GM12891 (cell line): ENCODE measurements at places on chromosomes 1 and 21.

DNA sequence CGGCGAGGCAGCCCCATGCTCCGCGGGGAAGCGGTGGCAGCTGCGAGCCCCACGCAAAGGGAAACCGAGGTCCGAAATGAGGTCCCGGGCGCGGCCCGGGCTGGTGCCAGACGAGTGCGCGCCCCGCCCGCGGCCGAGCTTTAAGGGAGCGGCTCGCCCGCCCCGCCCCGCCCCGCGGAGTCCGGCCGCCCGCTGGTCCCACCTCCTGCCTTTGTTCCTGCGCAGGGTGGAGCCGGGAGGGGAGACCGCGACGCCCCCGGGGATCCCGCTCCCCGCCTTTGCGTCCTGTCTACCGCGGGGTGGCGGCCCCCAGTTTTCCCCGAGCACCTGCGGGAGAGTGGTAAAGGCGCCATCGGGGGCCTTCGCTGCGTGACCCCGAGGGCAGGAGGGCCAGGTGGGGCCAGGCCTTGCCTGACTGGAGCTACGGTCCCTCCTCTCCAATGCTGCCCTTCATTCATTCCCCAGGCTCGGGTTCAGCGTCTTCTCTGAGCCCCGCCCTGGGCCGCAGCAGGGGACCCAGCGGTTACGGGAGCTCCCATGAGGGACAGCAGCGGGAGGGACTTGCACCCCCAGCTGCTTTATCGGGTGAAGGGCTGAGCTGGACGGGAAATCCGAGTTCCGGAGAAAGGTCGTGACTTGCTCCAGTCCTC lies at the start of gene HES2:
HES2 (minus strand) TSS at position 116 of the 650 bp plus-strand sequence; CDS start at position 17, 99 bp downstream.
- DNase-seq = no peak

DNA sequence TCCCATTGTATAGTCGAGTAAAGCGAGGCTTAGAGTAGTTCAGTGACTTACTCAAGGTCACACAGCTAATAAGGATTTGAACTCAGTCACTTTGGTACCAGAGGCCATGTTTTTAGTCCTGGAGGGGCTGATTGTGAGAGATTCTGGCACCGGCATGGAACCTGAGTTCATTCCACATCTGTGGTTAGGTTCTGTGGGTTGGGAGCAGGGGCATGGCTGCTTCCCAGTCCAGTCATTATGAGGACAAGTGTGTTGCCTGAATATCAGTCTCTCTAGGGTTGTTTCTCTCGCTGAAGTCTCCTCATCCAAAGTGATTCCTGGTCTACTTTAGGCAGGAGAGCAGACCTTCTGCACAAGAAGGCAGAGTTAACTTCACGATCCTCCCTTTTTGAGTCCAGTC lies 90.6 kb downstream of the C1orf94 start:
- DNase-seq = no peak

DNA sequence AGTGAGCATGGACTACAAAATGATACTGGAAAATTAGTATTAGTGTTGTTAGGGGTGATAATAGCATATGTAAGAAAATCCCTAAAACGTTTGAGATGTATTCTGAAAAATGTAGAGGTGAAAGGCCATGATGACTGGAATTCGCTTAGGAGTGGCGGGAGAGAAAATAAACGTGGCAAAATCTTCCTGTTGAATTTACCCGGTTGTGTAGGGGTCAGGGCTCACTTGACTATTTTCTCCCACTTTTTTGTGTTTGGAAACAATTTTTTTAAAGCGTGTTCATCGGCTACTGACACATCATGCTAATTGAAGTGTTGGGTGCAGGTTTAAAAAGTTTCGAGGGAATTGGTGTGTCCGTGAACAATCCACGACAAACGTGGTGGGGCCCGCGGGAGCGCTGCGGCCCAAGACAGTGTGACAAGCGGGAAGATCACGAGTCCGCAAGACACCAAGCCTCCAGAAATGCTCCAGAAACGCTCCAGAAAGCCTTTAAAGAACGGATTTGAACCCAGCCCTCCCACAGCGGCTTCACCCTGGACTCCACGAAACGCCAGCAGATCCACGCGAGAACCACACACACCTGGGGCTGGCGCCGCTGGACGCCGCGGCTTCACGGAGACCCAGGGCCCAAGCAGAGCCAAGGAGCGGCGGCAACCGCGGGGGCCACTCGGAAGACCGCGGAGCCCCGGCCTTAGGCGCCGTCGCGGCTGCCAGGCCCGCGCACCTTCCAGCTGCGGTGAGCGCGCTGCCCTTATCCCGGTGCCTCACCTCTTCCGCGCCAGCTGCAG lies 573 bp downstream of the PSMG1 start:
- no peak for DNase-seq

DNA sequence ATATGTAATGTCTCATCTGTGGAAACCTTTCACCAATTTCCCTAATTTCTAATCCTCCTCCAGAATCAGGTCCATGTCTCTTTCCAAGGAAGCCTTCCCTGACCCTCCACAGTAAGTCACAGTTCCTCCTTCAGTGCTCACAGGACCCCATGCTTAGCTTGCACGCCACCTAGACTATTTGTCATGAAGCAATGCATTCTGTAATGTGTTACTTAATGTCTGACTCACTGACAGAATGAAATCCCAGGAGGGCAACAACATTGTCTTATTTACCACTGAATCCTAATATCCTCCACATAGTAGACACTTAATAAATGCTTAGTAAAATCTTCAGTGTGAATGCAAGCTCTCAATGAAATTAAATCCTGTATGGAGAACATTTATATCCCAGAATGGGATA lies 245.9 kb upstream of the PLD5 start:
- DNase-seq = no peak

GRCh38 chr1:160807247-160807646 lies 11.3 kb downstream of the LY9 start:
- no peak for DNase-seq

- no peak for DNase-seq
Observed at GRCh38 chr1:220882061-220882891, 3.0 kb downstream of the HLX start.
